ENCODE measurements at places on chromosomes 5 and 9.

DNA sequence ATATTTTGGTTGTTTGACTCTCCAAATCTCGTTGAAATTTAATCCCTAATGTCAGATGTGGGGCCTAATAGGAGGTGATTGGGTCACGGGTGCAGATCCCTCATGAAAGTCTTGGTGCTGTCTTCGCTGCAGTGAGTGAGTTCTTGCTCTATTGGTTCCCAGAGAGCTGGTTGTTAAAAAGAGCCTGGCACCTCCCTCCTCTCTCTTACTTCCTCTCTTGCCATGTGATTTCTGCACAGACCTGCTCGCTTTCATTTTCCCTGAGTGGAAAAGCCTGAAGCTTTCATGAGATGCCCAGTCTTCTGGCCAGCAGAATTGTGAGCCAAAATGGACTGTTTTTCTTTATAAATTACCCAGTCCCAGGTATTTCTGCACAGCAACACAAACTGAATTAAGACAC is 221.6 kb downstream of the MAT2B start:
- no peak for DNase-seq

GRCh38 chr5:96228408-96228807 is 204.6 kb downstream of the PCSK1 start:
- DNase-seq = no peak

- no peak for DNase-seq
Observed at GRCh38 chr5:110335361-110336066, 391.0 kb downstream of the TMEM232 start.

GRCh38 chr5:43627028-43627427 is 24.0 kb downstream of the NNT start:
- no peak for DNase-seq

DNA sequence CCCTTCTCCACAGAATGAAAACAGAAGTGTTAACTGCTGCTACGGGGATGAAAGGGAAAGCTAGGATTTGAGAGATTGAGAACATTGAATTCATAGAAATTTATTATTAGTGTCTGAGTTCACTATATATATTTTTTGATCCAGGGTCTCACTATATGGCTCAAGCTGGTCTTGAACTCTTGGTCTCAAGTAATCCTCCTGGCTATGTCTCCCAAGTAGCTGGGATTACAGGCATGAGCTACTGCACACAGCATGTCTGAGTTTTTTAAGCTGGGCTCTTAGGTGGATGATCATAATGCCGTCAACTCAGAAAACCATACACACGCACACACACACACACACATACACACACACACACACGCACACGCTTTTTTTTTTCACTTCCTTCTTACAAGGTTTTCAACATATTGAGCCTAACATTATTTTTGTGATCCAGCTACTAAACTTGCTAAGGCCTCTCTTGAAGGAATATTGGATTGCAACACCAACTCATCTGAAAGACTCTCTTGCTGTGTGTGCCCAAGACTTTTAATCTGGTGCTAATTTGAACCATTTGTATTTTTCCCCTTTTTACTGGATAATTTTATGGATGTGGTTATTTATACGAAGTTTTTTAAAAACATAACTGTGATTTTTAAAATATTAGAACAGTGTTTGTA is 1045.4 kb downstream of the DTWD2 start:
- DNase-seq = no peak

DNA sequence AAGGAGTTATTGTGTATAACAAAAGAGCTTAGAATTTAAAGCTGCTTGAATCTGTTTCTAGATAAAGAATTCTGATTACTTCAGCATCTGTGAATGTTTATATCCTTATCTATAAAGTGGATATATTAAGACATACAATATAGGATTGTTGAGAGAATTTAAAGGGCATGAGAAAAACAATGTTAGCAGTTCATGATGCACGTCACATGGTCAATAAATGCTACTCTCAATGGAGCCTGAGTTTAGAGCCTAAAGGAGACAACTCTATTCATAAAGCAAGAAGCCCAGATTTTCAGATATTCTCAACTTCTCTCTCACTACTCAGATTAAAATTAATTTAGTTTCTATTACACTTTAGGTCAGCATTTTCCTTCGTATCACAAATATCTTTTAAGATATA is 666.7 kb upstream of the CDH18 start:
- DNase-seq = no peak

DNA sequence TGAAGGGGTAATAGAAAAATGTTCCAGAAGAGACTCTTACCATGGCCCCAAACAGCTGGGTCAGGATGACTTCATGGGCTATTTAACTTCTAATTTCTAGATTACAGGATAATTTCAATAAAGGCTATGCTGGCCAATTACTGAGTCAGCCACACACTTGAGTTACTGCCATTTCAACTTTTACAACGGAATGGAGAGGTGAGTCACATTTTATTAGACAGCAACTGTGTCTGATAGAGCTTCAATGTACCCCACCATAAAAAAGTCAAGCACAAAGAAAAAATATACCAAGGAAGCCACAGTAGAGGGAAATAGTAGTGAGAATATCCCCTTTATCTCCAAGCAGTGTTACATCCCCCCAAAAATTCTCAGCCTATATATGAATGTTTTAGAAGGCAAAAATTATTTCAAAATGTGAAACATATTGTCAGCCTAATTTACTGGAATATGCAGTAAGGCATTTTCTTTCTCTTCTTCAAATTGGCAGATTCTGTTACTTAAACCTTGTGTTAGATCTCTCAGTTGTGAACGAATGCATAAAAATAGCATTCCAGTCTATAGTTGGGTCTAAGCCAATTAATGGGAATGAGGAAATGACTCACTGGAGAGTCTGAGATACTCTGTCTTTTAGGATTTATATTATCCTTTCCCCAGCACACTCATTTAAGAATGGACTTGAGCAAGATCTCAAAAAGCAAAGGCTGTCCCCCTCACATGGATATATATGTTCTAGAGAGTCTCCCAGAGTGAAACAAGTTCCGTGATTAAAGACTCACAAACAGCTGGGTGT is 47.1 kb upstream of the RAI14 start:
- no peak for DNase-seq

GRCh38 chr5:177588413-177588909 is 3.5 kb upstream of the TMED9 start:
- no peak for DNase-seq

DNA sequence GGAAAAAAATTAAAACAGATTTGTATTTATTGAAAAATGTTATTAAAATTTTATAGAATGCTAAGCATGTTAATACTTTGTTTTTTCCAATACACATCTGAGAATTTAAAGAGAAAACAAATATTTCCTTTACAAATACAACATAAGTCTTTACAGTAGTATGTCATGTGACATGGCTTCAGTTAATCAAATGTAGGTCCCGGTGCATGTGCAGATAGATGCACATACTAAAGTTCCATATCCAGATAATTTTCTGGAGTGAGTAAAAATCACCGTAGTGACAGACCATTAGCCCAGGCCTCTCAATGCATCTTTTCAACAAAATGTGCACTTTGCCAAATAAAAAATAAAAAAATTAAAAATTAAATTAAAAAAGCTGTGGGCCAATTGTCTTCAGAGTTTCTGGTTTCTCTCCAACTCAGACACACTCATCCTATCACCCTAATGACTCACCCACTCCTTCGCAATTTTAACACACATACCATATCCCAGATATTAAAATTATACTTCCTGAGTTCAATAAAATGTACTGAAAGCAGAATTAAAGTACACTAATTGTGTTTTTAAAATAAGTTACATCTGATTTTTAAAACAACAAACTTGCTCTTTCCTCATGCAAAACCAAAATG is 508.1 kb downstream of the NR2F1-AS1 start:
- DNase-seq = no peak

DNA sequence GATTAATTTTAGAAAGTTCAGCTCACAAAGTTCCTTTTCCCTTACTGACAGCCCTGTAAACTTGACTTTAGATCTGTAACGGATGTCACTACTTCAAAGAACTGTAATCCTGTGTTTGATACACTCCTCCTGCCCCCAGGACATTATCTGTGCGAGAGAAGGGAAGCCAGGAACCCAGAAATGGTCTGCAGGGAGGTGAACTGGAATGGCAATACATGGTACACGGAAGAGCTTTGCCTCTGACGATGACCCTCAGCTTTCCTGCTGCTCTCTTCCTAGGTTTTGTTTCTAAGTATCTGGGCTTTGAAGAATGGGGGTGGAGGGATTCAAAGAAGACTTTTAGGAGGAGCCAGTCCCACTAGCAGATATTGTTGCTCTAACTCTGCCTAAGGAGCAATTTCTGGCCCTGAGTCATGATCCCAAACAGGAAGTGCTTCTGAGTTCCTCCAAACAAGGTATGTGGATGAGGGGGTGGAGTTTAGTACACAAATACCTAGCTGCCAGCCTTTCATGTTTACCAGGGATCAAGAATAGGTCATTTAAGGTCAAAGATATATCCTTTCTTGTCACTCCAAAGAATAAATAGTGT is 43.4 kb upstream of the TMC1 start:
- DNase-seq = no peak

DNA sequence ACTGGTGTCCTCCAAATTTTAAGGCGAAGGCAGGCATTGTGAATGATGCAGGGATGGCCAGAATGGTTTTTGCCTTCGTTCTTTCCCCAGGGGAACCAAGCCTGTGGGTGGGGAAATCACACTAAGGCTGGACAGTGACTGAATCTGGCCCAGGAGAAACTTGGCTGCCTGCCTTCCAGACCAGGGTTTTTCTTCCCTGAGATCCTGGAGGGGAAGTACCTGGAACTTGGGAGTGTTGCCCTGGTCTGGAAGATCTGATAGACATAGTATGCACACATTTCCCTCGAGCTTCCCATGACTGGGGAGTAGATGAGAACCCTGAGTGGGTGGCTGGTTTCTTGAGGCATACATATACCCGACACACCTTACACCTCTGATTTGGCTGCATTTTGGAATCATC is 664 bp upstream of the IL11RA start:
- DNase-seq = no peak

- no peak for DNase-seq
Observed at GRCh38 chr9:89374176-89374575, 55.9 kb downstream of the SECISBP2 start.

DNA sequence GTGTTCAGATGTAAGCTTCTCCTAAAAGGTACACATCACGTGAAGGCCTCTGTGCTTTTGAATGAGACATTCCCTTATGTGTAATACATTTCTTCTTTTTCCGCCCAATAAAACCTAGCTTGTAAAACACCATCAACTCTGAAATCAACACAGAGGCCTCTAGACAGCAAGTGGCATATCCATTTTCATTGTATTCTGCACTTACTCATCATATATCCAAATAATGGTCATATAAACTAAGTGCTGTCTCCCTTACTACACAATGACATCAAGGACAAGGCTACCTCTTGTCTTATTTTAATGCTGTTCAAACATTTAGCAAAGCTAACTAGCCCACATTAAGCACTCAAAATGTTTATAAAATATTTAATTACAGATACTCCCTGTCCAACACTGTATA is 108.5 kb downstream of the ELAVL2 start:
- DNase-seq = no peak

- no peak for DNase-seq
Observed at GRCh38 chr9:93132946-93133680, 938 bp downstream of the NINJ1 start.

DNA sequence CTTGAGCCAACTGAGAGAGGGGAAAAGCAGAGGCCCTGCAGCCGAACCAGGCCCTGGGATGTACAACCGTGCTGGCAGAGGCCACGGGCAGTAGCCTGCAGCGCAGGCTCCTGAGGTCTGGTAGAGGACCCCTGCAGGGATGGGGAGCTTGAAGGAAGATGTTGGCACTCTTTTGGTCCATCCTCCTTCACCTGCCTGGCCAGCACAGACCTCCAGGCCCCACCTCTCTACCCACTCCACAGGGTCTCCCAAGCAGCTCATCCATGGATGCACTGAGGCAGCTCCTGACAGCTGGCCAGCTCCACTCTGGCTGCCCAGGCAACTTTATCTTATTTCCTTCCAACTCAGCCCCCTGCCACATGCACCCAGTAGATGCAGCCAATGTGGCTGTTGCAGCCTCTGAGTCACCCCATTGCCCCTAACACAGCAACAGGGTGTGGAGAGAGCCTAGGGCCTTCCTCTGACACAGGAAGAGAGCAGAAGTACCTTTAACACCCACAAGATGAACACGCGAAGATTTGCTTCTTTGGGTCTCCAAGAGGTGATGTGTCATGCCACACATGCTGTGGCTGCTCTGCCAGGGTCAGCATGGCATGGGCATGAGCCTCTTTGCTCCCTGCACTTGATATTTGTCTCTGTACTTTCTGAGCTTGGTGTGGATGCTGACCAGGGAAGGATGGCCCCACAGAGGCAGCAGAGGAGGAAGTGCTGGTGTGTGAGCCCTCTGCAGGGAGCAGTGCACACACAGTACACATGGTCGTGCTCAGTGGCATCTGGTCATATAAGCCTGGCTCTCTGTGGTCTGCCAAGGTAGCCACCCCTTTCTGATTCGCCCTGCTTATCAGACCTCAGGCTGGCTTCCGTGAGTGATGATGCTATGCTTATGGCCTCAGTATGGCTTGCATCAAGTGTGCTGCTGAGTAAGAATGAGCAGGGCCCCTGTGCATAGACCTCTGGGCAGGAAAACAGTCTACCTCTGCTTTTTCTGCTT is 117.2 kb downstream of the NRG2 start:
- DNase-seq = no peak

DNA sequence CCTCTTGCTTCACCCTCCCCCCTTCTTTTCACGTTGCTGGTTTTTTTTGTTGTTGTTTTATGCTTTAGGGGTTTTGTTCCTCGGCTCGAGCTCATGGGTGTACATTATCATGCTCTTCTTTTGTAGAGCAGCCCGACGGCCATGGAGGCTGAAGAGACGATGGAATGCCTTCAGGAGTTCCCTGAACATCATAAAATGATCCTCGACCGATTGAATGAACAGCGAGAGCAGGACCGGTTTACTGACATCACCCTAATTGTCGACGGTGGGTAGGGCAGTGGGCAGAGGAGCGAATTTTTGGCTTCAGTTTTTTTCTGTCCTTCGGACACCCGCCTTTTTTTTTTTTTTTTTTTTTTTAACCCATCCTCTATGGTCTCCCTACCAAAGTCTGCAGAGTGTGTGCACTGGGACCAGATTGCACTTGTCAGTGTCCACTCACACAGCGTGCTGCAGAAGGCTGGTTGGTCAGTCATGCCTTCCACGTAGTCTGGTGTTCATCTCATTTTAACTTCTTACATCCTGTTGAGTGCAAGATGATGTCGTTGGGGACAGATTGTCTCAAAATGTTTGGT is 1.3 kb downstream of the ZNF131 start:
- no peak for DNase-seq

GRCh38 chr5:176675676-176676360 is 28.5 kb downstream of the TSPAN17 start:
- no peak for DNase-seq

- DNase-seq = no peak
Observed at GRCh38 chr5:149940077-149940574, 4.5 kb downstream of the PDE6A start.

DNA sequence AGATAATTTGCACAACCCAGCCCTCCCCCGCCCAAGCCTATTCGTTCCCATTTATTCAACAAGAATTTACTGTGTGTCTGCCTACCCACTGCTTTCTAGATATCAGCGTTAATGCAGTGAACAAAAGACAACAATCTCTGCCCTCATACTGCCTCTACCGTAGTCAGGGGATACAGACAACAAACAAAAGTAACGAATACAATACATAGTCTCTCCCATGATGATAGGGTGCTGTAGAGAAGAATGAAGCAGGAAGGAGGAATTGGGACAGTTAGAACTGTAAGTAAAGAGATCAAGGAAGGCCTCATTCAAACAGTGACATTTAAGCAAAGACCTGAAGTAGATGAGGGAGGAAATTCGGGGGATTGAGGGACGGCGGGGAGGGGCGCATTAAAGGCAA is 1.7 kb downstream of the GFM2 start:
- DNase-seq = no peak
